ENCODE measurements at places on chromosomes 16 and 17.

GRCh38 chr16:85363881-85364280 is 249.2 kb upstream of the GSE1 start:
- no peak for DNase-seq

DNA sequence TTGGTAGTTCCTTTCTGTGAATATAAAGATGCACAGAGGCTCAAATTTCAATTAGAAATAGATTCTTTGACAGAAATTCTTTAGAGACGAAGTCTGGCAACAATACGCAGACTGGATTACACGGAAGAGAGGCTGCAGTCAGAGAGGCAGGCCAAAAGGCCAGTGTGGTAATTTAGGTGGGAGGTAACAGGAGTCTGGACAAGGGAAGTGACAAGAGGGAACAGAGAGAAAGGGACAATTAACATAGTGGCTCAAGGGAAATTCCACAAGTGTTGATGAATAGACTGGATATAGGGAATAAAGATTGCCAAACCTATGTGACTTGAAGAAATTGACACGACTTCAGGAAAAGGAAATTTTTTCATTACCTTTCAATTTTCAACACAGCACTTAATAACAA is 54.6 kb downstream of the STX8 start:
- no peak for DNase-seq

DNA sequence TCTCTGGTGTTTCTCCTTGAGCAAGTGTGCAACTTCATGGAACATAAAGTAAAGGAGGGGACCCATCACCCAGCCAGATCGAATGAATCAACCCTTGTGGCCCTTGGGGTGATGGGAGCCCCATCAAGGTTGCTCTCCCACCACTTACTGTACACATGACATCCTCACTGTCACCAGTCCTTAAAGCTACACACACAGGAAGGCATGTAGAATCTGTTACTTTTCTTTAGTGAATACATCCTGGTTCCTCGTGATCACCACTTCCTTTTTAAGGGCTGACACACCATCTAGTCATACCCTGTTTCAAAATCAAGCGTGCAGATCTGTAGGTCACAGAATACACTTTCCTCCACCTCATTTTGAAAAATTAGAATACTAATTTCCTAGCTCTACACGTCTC is 22.6 kb upstream of the MPHOSPH6 start:
- no peak for DNase-seq

DNA sequence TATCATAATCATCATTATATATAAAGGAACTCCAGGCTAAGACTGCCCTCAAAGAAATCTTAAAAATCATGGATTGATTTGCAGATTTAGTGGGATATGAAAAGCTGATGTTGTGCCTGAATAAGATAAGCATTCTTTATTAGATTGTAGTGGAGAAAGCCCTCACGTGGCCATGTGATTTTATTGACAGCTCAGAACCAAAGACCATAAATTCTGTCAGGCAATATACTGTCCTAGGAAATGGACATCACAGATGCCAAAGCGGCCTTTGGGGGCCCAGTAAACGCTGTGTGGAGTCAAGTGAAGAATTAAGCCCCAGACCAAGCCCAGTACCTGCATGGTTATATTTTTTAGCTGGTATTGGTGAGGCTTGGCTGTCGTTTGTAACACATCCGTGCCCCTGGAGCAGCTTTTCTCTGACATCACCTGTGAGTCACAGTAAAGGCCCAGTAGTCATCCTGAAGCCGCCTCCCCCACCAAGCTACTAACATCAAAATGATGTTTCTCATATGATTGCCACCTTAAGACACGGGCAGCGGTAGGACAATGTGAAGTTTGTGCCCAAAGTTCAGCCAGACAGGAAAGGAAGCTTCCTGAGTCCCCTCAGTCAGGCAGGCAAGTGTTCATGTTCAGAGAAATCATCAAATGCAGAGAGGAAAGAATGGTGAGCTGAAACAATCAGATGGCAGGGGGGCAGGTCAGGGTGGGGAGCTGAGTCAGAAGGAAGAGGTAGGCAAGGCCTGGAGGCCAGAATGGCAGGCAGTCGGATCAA is 209.4 kb downstream of the IRX3 start:
- no peak for DNase-seq

DNA sequence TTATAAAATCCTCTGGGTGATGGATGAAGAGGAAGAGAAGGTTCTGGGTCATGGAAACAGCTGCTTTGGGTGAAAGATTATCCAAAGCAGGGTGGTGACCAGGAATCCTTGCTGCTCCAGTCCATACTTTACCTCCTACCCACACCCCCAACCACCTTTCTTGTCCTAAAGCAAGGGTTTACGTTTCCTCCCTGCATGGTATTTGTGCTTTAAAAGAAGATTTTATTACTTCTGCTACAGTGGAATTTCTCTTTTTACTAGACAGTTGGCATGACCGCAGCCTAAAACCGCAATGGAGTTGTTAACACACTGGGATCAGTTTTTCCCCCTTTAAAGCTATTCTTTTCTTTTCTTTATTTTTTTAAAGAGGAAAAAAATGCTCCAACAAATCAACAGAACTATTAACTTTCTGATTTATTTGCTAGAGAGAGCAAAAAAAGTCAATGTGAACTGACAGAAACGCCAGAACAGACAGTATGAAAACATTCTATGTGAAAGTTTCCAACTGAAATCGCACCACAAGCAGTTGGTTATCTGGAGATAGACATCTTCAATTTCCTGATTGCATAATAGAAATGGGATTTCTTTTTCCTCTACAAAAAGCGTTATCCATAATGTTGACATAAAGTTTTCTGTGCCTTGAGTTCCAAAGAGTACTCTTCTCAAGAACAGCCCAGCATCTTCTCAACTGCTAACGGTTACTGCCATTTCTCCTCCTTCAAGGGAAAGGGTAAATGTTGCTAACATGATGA is 236.0 kb downstream of the IRX3 start:
- DNase-seq = no peak

GRCh38 chr17:9432934-9433421 is 142.6 kb downstream of the STX8 start:
- no peak for DNase-seq

DNA sequence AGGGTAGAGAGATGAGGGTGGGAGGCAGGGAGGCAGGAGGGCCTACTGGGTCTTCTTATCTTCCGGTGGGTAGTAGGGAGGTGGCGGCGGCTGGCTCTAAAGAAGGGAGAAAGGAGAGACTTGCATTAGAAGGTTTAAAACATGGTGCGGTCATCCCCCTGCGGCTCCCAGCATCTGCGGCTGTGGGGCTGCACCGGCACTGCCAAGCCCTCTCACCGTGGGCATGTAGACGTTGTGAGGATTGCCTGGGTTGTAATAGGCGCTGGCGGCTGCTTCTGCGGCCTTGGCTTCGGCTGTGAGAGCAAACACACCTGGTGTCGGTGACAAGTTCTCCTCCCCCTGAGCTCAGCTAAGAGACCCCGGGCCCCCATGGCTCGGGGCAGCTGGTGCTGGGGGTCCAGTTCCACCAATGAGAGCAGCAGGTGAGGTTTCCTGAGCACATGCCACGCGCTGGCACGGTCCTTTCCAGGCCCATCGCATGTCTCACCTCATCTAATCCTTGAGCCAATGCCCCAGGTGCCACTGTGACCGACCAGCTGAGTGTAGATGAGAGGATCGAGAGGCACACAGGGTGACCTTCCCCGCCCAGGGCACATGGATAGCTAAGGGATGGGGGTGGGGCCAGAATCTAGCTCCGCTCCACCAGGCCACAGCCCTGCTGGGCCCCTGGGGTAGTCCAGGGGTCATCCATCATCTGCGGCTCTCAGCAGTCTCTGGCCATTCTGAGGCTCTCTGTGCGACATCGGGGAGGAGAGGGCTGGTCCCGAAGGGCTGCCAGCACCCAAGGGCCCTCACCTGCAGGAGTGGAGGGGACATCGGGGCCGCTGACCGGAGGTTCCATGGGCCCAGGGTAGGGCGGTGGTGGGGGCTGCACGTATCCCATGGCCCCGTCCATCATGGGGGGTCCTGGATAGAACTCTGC is 2.7 kb upstream of the UNC13D start:
- no peak for DNase-seq

- DNase-seq = no peak
Observed at GRCh38 chr16:56363781-56364565, 61.4 kb downstream of the AMFR start.

DNA sequence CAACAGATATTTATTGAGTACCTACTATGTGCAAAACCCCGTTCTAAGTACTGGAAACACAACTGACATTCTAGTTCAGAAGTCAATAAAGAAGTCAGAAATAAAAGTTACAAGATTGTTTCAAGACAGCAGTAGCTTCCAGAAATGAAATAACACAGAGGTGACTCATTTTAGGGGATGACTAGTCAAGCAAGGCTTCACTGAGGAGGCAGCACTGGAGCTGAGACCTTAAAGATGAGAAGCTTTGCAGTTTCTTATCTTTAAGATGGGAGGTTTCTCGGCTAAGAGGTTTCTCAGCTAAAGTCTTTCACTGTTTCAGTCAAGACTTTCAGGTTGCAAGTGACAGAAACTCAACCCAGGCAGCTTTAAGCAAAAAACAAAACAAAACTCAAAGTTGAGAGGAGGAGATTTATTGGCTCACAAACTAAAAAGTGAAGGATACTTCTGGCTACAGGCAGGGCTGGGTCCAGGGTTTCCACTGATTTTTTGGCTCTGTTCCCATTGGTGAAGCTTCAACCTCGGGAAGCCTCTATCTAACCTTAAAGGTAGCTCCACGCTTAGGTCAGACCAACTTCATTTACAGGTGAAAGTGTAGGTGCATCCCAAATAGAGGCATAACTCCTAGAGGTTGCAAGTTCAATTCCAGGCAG is 7.4 kb upstream of the MMP2 start:
- no peak for DNase-seq

GRCh38 chr16:3756113-3756512 is 38.8 kb upstream of the TRAP1 start:
- no peak for DNase-seq

- DNase-seq = no peak
Observed at GRCh38 chr16:85557083-85557970, 55.8 kb upstream of the GSE1 start.

- no peak for DNase-seq
Observed at GRCh38 chr17:78135858-78136500, 5.4 kb downstream of the TMC8 start.

- DNase-seq = no peak
Observed at GRCh38 chr17:40475234-40475908, 26.1 kb downstream of the TNS4 start.

DNA sequence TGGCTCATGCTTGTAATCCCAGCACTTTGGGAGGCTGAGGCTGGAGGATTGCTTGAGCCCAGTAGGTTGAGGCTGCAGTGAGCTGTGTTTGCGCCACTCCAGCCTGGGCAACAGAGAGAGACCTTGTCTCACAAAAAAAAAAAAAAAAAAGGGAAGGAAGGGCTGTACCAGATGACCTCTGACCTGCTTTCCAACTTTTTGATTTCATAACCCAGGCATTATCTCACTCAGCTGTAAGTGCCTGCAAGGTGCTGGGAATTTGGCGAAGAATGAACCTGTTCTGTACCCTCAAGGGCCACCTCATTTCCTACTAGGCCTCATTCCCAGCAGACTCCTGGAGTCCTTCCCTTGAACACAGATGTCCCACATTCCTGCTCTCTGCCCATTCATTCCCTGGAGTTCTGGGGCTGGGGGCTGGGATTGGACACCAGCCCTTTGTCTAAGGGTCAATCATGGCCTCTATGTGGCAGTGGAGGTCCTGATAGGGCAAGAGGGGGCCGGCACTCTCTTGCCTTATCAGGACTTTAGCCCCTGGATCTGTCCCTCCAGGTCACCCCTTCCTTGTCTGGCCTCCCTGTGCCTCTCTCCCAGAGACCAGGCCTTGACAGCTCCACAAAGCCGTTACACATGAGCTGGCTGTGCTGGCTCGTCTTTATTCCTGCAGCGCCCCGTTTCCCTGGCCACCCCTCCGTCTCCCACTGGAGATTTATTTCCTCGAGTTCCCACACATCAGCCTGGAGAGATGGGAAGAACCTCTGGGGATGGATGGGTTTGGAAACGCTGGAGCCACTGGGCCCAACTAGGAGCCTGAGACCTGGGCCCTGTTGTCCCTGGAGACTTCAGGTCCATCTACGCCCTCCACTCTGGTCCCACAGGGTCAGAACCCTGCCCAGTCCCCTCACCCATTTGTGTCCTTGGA is 821 bp upstream of the GFAP start:
- no peak for DNase-seq

- DNase-seq = no peak
Observed at GRCh38 chr17:42472709-42473521, 14.2 kb downstream of the ATP6V0A1 start.

DNA sequence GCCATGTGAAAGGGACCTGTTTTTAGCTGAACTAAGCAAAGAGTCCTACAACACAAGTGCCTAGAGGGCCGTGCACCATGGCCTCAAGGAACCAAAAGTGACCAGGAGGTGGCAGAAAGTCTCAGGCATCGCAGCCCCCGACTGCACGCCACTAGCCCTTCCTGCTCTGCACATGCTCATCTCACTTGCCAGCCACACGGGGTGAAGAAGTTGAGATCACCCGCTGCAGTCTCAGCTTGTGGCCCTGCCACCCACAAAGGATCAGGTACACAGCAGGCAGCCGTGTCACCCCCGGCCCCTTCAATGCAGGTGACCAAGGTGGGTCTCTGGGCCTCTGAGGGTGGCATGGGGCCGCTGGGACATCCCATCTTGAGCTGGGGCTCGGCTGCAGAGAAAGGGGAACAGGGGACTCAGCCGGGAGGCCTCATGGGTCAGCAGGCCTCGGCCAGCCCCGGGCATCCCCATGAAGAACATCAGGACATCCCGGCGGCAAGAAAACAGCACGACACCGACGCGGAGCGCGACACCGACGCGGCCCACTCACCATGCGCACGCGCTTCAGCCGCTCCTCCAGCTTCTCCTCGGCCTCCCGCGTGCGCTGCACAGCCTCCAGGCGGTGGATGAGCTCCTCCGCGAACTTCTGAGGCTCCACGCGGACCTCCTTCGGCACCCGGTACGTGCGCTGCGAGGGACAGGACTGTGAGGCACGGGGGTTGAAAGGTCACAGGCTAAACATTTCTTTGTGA is 21.0 kb downstream of the PDIA2 start:
- DNase-seq = no peak

DNA sequence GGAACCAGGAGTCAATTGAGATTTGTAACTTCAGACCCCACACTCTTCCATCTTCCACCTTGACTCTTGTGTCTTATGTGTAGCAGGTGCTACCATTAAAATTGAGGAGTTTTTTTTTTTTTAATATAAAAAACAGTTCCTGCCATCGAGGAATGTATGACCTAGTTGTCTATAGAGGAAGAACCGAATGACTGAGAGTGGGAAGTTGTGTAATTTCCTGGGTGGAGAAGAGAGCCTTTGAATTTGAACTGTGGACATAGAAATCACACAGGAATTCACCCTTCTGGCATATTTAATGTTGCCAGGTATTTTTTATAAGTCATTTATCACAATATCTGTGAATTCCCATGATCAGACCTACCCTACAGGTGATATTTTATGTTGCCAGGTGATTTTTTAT is 22.0 kb downstream of the SP2 start:
- no peak for DNase-seq

All from SHP77 treated with DMSO at 0.1 percent for 48 hours (cell line).